ENCODE measurements at places on chromosomes 7 and 10. TPM values are rescaled to one million over a fixed set of nuclear protein-coding genes. Genes with fewer than 3 reads are reported as not detected.
A peak's percentile ranks its signal among the peaks of the same experiment; 100 is the strongest.

Gene TEX47
- total RNA-seq = not detected

- DNase-seq = no peak
Measured at GRCh38 chr10:14844948-14845347, 6.8 kb downstream of the HSPA14 start.

DNA sequence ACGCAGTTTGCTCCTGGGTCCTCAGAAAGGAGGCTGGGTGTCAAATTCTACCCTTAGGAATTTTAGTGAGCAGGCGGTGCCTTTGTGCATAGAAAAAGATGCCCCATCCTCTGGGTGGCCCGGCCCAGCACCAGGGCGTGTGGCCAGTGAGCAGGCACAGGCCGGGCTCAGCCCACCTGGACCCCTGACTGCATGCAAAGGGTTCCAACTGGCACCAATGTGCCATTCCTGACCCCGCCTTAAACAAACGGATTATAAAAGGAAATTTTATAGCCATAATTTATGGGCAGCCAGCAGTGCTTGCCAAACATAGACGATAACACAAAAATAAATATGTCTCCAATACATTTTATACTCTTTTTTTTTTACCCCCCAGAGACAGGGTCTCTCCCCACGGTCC is 40.1 kb upstream of the GNA12 start:
- no peak for DNase-seq

DNA sequence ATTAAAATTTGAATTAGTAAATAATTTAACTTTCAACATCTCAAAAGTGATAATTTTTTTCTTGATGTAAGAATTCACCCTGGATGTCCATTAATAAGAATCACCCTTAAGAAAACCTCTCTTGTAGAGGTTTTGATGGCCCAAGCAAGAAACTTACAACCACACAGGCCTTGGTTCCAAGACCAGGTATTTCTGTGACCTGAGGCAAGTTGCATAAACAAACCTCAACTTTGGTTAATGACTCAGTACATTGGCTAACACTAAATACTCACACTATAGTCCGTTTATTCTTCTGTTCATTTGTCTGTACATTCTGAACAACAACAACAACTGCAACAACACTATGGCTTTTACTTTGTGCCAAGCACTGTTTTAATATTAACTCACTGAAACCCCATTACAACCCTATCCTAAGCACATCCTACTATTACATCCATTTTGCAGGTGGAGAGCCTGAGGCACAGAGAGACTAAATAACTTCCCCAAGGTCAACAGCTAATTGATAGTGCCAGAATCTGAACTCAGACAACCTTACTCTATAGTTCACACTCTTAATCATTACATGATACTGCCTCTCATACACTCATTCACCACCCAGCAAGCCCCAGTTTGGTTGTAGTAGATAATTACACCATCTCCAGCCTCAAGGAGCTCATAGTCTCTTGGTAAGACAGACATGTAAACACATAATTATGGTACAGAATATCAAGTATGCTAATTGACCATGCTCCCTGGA is 6.6 kb downstream of the ANK3 start:
- DNase-seq = no peak

GRCh38 chr7:32905175-32905662 is 13.7 kb upstream of the KBTBD2 start:
- peak; percentile 56 for DNase-seq

DNA sequence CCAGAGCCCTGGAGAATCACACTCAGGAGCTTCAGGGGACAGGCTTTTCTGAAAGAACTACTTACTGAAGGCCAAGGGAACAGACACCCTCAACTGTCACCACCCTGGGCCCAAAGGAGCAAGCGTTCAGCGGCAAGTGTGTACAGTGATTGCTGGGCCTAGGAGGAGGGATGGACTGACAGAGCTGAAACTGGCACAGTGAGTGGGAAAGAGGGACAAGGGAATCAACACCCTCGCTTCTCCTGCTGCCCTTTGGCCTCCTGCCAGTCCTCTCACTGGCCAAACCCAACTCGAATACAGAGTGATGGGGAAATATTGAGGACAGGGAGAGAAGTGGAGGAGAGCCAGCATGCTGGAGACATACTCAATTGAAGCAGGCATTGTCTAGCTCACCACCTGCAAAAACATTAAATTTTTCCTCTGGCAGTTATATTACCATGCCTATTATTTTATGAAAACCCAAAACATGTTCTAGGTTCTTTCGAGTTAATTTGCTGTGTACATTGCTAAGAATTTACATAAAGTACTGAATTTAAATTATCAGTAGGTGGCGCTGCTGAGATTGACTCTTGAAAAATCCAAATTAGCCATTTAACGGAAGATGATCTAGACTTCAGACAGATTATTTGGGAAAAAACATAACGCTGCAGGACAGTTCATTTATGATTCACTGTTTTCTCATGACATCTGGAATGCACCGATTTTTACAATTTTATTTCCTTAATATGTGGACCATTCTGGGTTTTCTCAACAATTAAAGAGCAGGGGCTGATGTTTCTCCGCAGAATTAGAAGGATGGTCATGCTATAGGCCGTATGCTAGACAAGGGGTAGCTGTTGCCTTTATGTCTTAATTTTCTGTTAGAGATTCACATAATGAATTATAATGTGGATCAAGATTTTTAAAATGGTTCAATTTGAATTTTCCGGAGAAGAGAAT is 14.7 kb upstream of the TMEM236 start:
- DNase-seq = no peak

DNA sequence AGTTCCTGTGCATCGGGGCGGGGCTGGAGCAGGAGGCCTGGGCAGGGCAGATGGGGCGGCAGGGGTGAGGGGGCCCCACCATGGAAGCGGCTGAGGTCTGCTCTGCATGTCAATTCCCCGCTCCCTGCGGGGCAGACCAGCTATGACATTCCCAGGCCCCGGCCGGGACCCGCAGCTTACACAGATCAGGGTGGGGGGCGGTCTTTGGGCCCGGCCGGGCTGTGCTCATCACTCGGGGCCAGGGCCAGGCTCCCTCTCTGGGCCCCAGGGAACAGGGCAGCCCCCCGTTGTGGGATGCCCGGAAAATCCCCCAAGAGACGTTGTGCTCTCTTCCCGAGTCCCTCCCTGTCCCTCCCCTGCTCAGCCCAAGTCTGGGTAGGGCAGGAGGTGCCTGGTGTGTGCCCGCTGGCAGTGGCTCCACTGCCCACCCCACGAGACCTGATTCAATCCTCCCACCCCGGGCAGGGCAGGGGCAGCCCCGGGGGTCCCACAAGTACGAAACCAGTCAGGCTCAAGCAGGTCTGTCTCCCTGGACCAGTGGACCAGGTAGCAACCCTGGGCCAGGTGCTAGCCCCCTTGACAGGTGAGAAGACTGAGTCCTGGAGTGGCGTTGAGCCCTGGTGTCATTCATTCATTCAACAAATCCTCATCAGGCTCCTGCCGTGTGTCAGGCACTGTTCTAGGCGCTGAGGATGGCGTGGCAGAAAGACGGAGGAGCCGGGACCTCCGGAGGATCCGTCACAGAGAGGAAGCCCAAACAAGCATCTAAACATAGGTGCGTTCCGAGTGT is 29.0 kb downstream of the MICALL2 start:
- DNase-seq = no peak

- DNase-seq = no peak
Measured at GRCh38 chr7:32533276-32534029, 38.2 kb downstream of the AVL9 start.

Gene ZWINT
- total RNA-seq = 114 TPM

DNA sequence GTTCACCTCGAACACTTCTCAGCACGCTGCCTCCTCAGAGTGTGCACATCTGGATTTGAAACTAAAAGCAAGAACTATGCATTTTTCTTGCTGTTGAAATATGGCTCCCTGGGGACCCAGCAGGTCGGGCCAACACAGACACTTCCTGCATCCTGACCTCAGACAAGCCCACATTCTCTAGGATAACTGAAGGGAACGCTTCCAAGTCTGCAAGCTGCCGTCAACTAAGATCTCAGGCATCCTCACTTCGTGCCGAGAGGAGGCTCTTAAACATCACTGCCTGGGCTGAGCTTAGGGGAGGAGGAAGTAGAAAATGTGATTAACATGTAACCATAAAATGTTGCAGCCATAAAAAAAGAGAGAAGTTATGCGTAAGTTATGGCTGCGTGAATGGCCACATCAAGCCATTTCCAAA is 65.5 kb downstream of the PYROXD2 start:
- DNase-seq = no peak

Gene WAC
- 142 TPM for total RNA-seq

DNA sequence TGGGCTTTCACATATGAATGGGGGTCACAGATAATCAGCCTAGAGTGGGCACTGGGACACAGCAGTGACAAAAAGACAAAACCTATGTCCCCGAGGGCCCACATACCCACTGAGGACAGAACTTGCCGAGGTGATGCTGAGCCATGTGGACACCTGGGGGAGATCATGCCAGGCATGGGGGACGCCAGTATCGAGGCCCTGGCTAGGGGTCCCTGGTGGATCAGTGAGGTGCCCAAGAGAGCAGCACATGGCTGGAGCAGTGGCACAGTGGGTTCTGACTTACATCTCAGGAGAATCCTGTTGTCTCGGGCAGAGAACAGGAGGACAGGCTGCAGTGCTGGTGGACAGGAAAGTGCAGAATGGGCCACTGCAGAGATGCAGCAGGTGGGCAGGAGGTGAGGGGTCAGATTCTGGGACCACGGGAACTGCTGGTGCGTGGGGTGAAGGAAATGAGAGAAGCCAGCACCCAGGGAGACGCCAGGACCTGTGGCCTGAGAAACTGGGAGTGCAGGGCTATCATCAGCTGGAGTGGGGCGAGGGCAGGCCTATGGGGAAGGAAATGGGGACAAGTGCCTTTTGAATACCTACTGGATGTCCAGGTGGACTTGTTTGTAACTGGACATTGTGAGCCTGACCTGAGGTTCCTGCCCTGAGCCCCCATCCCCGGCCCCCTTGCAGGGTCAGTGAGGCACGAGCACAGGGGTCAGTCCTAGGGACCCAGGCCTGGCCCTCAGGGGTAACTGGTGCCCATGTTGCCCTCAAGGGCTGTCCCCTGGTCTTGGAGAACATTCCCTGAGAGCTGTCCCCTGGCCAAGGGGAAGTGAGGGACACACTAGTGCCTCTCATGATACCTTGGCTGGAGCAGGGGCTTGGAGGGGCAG is 91.2 kb upstream of the RET start:
- DNase-seq = no peak

DNA sequence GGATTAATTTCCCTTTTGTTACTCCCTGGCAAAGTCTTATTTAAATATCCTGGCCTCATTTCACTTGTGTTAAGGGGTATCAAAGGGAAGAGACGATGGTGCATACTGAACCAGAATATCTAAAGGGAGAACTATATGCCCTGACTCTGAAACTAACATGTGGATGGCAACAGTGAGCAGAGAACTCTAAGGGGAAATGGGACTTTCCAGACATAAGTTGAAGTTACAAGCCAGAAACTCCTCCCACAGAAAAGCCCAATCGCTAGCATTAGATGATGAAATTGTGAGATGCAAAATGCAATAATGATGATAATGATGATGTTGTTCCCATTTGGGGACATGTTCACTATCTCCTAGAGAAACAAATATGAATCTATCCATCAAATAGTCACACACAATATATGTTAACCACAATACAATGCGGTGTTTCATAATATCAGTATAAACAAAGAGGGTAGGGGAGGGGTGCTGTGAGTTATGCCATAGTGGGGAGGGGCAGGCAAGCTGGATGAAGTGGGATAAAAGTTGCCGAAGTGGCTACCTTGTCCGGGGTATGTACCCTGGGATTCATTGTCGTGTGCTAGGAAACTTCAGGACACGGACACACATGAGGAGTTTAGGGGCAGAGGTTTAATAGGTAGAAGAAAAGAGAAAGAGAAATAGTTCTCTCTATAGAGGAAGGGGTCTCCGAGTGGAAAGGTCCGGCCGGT is 37.1 kb downstream of the TMEM229A start:
- DNase-seq = no peak

Measured in CD8-positive, alpha-beta memory T cell (primary cell).